Globus pallidus (tissue), 1 donor: ENCODE measurements at places on chromosomes 1 and 21.

- no peak for DNase-seq
Observed at GRCh38 chr21:31570824-31571566, 88.5 kb upstream of the SOD1 start.

GRCh38 chr1:5978452-5978851 is 13.8 kb downstream of the NPHP4 start:
- DNase-seq, result no peak

DNA sequence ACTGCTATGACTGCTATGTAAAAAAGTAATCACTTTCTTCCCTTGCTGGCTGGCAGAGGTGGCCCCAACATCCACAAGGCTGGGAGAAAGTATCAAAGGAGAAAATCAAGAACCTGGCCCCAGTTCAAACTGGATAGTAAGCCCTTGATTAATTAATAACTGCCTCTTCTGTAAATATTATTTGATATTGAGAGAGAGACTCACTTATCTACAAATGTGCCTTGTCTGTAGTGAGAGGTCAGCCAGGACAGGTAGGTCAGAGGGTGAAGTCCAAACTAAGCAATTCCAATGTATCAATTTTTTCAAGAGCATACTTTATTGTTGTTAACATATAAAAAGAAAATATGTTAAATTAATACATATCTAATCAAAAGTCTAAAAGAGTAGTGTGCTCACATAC is 23.8 kb upstream of the TARBP1 start:
- DNase-seq, result no peak

DNA sequence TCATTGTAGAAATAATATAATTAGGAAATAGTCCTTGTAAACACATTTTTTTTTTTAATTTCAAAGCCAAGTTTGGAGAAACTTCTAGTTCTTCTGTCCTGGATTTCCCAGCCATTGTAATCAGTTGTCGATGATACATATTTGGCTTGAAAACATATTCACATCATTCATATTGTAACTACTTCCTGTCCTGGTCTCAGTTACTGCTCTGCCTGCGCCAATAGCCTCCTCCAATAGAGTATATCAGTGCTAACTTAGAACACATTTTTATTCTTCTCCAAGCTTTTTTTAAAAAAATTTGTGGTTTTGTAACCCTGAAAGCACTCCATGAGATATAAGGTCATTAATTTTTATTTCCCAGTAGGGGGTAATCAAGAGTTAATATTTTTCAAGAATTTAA is 46.1 kb upstream of the FMO2 start:
- DNase-seq, result no peak

DNA sequence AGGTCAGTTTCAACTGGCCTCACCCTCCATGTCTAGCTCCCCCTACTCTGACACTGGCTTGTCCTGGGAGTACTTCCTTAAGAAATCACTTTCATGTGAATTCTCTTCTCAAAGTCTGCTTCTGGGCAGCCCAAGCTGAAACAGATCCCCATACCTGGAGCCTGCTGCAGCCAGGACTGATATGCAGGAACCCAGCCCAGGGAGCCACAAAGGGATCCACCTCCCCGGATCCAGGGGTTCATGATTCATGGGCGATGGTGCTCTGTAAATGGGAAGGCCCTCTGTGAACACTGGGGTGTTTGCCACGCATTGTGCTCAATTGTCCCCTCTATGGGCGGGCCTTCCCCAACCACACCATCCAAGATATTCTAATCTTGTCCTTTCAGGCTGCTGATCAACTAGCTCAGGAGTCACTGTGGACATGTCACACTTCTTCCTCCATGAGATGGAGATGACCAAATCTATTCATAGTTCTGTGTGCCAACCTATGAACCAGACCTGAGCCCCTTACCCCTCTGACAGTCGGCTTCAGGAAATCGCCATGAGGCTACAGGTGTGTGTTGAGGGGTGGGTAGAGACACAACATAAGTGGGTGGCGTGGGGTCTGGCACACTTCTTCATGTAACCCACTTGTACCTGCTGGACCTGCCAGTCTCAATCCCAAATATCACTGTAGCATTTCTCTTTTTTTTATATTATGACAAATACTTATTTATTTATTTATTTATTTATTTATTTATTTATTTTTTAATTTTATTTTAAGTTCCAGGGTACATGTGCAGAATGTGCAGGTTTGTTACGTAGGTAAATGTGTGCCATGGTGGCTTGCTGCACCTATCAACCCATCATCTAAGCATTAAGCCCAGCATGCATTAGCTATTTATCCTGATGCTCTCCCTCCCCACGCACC is 41.8 kb downstream of the RUNX3 start:
- DNase-seq, result no peak
